AG04450 (cell line): ENCODE measurements at places on chromosomes 2 and 18.

GRCh38 chr18:23138471-23138870 lies 3.2 kb downstream of the CABLES1 start:
- no peak for DNase-seq

GRCh38 chr2:86079981-86080911 lies 25.4 kb downstream of the POLR1A start:
- peak; percentile 21 for DNase-seq

GRCh38 chr18:57629422-57629821 lies 7.8 kb upstream of the NARS1 start:
- DNase-seq, result no peak

DNA sequence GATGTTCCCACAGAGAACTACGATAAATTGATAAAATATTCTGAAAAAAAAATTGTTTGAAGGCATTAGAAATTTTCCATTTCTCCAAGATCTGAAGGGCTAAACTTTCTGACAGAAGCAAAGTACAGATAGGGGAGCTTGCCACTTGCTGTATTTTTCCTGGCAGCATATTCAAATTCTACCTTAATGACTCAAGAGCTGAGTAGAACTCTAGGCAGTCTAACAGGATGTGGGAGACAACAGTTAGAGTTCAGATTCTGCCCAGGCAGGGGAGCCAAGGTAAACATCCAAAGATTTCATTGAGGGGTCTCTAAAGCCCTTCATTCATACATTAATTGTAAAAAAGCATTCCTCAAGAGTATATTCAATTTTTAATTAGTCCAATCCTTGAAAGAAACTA lies 46.0 kb upstream of the RIT2 start:
- no peak for DNase-seq

GRCh38 chr2:155250800-155251199 lies 552.3 kb downstream of the KCNJ3 start:
- no peak for DNase-seq

DNA sequence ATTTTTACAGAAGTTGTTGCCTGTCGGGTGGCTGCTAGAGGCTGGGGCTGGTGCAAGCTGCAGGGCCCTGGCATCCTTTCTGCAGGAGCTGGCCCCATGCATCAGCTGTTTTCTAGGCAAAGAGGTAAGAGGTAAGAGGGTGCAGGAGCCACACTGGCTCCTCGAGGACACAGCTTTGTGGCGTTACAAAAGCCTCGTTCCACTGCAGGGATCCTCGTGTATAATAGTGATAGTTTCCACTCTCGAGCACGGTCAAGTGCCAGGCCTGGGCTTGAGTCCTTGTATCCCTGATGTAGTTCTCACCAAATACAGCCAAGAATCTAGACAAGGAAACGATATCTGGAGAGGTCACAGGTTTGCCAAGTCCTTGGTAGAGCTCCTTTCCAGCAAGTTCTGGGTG lies 33.2 kb upstream of the FHOD3 start:
- no peak for DNase-seq

GRCh38 chr2:86048888-86049287 lies 56.8 kb downstream of the POLR1A start:
- DNase-seq, result no peak

DNA sequence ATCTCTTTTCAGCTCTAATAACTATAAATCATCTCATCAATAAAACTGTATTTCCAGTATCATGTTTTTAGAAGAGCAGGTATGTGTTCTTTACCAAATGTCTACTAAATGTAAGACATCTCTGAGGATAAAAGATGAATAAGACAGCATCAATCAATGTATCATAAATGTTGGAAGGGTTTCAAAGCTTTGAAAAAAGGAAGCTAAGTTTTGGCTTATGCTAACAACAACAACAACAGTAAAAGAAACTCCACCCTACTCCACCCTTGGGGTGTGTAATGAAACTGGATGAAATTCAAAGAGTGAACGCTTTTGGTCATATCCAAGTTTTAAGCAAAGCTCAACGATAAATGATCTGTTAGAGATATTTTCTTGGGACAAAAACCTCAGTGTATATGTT lies 17.1 kb downstream of the PRKD3 start:
- no peak for DNase-seq

DNA sequence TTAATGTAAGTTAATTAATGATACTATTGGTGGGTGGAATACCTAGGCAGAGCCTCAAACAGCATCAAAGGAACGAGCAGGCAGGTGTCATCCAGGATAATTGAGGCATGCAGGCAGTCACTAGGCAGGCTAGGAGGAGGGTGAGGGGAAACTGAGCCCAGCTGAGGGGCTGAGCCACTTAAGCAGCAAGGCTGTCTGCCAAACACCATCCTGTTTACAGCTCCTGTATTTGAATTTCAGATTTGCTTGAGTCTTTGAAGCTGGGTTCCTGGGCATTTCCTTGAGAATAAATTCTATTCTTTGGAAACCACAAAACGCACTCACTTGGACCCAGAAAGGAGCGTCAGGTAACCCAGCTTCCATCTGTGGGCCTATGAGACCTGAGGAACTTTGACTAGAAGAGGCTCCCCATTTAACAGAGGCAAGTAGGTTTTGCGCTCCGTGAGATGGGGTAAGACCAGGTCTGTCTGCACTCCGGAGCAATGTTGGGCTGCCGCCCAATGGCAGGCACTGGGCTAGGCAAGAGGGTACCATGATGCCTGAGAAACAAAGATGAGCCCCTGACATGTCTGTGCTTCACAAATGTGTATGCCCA lies 2.0 kb downstream of the EDAR start:
- DNase-seq, result no peak

GRCh38 chr2:42830922-42831574 lies 38.7 kb upstream of the HAAO start:
- DNase-seq, result no peak

DNA sequence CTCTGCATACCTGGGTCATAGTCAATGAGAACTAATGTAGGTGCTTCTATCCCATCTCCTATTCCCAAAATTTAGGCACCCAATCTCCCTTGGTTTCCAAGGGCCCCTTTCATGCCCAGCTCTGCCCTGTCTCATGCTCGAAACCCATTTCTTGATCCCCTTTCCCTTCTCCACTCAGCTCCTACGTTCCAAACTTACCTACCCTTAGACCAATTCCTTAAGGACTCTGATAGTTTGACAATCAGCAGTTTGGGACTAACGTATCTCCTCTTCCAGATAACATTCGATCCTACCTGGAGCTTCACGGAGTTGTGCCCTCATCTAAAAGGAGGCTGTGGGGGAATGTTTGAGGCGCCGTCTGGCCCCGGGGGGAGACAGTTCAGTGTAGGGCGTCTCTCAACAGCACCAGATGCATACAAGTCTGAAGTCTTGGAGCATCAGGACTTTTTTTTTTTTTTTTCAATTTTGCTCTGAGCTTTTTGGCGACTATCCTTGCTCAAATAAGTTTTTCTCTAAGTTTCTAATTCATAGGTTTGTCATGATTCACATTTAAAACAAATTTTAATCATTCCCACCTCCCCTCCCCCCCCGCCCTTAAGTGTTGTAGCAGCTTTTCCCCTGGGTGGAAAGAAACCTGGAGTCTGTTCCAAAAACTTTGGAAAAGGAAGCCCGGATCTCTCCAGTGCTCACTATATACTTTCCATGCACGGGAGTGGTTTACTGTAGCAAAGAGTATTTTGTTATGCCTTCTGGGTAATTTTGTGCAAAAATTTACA lies 141.2 kb upstream of the LGALSL start:
- no peak for DNase-seq

GRCh38 chr2:29193681-29194080 lies 78.5 kb downstream of the CLIP4 start:
- DNase-seq, result no peak

GRCh38 chr2:4762951-4763376 lies 929.2 kb upstream of the SOX11 start:
- DNase-seq, result no peak

- no peak for DNase-seq
These were observed 79.1 kb downstream of the LRRTM4 start for GRCh38 chr2:77443076-77443475.

DNA sequence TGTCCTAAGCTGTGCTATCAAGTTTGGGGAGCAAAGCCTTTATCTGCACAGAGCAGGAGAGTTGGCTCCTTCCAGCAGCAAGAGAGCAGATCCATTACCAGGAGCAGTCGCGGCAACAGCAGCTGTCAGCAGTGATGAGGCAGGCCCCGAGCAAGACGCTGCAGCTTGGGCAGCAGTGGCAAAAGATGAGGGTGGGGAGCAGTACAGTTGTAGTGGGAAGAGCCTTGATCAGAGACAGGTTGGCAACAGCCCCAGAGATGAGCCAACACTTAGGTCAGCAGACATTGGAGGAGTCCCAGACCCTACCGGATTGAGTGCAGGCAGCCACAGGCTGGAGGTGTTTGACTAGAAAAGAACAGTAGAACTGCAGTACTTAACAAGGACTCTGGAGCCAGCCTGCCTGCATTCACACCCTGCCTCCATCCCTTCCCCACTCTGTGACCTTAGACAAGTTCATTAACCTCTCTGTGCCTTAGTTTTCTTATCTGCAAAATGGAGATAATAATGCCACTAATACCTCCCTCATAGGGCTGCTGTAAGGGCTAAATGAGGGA lies 117.1 kb upstream of the SERTAD2 start:
- DNase-seq, result peak; percentile 73

DNA sequence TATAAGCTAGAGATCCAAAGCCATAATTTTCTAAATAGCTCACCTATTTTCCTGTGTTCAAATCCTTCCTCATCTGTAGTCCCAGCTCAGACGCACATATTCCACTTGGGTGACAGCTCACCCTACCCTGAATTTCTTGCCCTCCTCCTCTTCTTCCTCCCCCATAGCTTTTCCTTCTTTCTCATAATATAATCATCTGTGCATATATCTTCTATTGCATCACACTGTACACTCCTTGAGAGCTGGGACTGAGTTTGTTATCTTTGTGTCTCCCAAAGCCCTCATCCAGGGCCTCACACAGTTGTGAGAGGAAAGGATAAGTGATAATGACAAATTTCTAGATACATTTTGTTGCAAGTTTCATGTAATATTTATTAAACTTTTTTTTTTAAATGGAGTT lies 55.9 kb upstream of the RTN4 start:
- no peak for DNase-seq

DNA sequence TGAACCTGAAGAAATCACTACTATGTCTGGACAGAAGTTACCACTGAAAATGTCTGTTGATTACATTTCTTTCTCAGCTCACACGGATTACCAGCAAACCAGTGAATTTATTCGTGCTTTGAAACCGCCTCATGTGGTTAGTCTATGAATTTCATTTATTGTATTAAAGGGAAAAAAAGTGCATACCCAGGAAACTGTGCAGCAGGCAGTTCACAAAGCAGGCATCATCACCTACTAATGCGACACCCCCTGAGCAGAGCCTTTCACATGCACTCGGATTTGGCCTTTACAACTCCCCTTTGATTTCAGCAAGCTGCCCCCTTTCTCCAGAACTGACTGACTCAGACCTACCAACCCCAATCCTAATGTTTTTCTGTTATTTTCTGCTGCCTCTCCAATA lies 20.1 kb downstream of the CPSF3 start:
- DNase-seq, result no peak

GRCh38 chr18:8899000-8899399 lies 193.6 kb downstream of the MTCL1 start:
- DNase-seq, result no peak

DNA sequence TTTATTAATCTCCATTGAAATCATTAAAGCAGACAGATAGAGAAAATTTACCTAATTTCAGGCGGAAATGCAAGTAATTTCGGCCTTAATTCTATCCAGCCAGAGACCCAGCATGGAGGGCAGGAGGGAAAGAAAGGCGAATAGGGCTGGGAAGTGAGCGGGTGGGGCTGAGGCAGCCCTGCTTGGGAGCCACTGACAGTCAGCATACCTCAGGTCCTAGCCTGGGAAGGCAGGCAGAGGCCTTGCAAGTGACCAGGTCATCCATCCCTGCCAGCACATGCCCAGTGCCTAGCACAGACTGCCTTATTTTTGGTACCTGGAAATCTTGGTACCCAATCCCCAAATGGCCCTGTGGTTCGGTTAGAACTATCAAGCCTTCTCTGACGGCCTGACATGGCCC lies 1.5 kb downstream of the GDF7 start:
- no peak for DNase-seq

DNA sequence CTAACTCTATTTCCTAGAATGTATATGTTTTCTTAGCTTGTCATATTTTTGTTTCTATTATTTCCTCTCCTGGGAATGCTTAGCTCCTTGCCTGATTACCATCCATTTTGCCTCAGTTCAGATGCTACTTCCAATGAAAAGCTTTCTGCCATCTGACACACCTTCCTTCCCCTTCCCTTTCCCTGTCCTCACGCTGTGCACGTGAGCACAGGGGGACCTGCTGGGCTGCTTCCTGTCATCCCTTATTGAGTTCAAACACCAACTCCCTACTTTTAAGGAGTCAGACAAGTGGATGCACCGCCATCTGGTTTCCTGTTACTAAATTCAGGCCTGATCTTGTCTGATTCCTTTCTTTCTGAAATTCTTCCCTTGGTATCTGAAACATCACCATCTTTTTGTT lies 2.4 kb upstream of the INO80C start:
- no peak for DNase-seq

GRCh38 chr2:137838255-137839092 lies 125.8 kb upstream of the HNMT start:
- DNase-seq, result peak; percentile 8

DNA sequence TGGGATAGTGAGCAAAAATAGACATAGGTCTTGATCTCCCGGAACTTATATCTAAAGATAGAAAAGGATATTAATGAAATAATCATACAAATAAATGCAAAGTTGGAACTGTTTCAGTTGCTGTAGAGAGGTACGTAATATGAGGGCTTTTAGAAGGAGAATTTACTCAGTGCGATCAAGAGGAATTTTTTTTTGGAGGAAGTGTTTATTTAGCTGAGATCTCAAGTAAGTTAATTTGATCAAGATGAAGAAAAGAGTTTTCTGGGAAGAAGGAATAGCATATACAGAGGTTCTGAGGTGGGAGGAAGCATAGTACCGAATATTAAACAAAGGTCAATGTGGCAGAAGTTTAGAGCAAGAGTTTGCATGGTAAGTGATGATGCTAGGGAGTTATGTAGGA lies 11.3 kb downstream of the MBD5 start:
- DNase-seq, result no peak

DNA sequence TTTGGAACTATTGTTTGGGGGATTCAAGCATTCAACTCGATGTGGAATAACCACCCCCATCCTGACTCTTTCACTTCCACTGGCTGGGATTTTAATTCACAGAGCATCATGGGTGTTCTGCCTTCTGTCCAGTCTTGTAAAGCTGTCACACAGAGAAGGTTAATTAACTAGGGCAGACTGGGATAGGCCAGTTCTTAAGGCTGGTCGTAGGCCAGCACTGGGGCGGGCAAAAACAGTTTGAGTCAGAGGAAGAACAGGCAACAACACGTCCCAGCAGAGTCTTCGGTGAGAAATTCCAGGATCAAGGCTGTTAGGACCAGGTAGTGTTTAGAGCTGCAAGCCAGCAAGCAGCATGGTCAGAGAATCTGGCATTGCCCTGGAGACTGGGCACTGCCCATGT lies 4.0 kb upstream of the RNF152 start:
- no peak for DNase-seq
